Renal cortical epithelial cell (primary cell): ENCODE measurements at places on chromosomes 1 and 21. TPM values are rescaled to one million over a fixed set of nuclear protein-coding genes. Genes with fewer than 3 reads are reported as not detected.

- DNase-seq, result no peak
Measured at GRCh38 chr1:239833723-239834122, 258.0 kb upstream of the FMN2 start.

- DNase-seq, result no peak
Measured at GRCh38 chr1:7771823-7772299, 765 bp downstream of the VAMP3 start.

- no peak for DNase-seq
Measured at GRCh38 chr1:22641906-22642636, 1.4 kb upstream of the C1QC start.

DNA sequence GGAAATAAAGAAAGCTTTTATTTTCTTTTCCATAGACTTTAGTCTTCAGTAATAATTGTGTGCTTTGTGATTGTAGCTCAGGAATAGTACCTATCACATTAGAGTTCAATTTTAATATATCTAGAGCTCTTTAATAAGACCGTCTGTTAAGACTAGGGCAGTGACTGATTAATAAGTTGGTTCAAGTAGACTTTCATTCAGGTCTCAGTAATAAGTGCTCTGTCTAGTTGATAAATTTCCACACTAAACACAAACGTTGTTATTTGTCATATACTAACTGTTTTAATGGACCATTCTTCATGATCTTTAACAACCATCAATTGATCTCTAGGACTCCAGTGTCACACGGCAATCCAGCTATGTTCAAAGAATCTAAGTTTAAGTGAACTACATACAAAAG lies 474.5 kb upstream of the ADGRL2 start:
- DNase-seq, result no peak

DNA sequence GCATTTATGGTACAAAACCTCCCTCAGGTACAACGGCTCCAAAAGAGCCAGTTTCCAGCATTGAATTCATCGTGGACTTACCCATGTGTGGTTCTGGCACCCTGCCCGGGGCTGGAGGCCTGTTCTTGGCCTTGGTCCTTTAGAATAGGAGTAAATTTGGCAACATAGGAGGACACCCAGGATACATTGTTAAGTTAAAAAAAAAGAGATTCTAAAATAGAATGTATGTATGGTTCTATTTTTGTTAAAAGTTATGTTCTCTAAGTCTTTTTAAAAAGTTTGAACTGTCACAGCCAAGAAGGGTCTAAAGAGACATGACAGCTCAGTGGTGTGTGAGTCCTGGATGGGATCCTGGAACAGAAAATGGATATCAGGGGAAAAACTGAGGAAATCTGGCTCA lies 25.9 kb downstream of the EPHX1 start:
- DNase-seq, result no peak

- DNase-seq, result no peak
Measured at GRCh38 chr1:2170211-2170610, 24.4 kb downstream of the FAAP20 start.

DNA sequence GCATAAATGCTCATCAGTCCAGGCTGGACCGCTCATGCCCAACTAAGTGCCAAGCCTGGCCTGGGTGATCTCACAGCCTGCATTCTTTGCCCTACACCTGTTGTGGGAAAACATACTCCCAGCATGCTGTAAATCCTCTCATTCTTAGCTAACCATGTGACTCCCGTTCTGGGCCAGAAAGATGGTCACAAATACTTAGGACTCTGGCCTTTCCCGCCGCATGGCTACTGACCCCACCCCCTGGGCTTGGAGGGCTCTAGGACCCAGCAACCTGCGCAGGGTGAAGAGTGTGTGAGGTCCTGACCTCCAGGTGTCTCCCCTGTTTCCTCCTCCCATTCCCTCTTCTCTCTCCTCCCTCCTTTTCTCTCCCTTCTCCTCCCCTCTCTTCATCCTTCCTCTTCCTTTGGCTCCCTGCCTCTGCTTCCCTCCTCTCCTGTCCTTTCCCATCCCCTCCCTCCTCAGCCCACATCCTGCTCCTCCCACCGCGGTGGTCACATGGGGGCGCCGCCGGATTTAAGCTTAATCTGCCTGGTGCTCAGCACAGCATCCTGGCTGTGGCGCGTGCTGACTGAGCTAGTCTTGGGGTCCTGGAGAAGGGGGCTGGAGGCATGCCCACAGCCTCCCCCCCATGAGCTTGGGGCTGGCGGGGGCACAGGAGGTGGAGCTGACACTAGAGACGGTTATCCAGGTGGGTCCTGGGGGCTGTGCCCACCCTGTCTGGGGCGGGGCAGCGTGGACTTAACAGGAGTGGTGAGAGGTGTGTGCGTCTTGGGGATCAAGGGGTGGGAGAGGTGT lies at the start of gene CROCC:
Gene CROCC, plus strand, starts transcription at position 541 of the 795 bp plus-strand sequence. Its CDS starts 88 bp downstream, at position 629.
- DNase-seq, result peak; percentile 59

DNA sequence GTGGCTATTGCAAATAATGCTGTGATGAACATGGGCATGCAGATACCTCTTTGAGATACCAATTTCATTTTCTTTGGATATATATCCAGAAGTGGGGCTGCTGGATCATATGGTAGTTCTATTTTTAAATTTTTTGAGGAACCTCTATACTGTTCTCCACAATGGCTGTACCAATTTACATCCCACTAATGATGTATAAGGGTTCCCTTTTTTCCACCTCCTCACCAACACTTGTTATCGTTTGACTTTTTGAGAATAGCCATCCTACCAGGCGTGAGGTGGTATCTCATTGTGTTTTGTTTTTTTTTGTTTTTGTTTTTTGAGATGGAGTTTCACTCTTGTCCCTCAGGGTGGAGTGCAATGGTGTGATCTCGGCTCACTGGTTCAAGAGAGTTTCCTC lies 6.6 kb upstream of the NUCKS1 start:
- DNase-seq, result no peak

DNA sequence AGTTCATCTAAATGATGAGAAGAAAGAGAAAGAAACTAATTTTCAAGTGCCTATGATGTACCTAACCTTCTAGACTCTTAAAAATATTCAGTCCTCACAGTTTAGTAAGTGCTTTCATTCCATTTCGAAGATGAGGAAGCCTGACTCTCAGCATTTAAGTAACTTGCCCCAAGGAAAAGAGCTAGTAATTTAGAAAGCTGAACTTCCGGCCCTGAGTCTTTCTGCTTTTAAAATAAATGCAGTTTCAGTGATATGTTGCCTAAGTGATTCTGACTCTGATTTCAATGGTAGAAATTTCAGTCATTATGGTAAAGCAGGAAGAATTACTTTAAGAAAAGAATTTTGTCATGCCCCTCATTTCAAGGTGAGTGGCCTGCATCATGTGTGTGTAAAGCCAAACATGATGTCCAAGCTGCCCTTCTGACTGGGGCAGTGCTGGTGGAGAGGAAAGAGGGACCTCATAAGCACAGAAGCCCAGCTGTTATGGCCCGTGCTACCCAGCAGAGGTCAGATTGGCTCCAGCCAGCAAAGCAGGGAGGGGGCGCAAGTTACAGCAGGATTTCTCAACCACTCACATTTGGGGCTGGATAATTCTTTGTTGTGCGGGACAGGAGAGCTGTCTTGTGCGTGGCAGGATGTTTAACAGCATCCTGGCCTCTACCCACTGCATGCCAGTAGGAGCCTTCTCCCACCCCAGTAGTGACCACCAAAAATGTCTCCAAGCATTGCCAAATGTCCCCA lies 10.7 kb downstream of the ATP1A4 start:
- no peak for DNase-seq

- DNase-seq, result peak; percentile 94
Measured at GRCh38 chr1:183163316-183163715, 22.7 kb upstream of the LAMC2 start.

GRCh38 chr1:69613414-69613813 lies 45.7 kb downstream of the LRRC7 start:
- no peak for DNase-seq

DNA sequence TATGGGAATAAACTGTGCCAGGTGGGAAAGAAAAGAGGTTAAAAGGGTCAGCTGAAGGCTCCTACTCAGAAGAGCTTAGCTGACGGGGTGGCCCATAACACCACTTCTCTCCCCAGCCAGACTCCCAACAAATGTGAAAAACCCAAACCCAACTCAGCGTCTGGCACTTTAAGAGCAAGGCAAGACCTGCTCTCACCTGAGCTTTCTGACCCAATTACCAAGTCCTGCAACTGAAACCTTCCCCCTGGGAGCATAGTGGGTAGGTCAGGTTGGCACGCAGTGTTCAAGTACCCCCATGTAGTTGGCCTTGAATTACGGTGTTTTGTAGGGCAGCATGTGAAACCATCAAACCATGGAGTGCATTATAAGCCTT lies 3.2 kb downstream of the IRF6 start:
- no peak for DNase-seq

DNA sequence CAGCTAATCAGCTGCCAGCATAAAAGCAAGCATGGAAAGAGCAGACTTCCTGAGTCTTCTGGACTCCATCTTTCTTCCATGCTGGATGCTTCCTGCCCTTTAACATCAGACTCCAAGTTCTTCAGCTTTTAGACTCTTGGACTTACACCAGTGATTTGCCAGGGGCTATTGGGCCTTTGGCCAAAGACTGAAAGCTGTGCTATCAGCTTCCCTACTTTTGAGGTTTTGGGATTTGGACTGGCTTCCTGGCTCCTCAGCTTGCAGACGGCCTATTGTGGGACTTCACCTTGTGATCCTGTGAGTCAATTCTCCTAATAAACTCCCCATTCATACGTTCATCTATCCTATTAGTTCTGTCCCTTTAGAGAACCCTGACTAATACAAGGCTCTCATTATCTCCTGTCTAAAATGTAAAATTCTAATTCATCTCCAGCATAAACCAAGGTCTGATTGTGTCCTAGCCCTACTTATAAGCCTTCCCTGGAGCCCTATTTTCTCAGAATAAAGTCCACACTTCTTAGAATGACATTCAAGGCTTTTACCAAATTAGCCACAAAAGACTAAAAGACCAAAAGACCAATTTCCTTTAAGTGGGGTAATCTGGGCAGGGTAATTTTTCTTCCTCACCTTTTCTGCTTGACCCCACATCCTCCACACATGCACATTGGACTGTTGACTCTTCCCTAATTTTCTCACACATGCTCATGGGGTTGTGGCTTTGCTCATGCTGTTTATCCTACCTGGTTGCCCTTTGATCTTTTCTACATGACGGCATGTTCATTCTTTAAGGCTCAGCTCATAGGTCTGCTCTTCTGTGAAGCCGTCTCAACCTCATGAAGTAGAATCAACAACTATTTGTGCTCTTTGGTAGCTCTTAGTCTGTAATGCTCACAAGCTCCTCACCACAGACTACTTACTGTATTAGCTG lies 18.1 kb upstream of the ENAH start:
- peak; percentile 50 for DNase-seq

GRCh38 chr1:223759273-223759672 lies 46.9 kb downstream of the CAPN2 start:
- DNase-seq, result no peak

GRCh38 chr1:86409416-86410021 lies 13.4 kb upstream of the ODF2L start:
- DNase-seq, result no peak

- no peak for DNase-seq
Measured at GRCh38 chr21:37562920-37563640, 196.5 kb downstream of the DYRK1A start.

DNA sequence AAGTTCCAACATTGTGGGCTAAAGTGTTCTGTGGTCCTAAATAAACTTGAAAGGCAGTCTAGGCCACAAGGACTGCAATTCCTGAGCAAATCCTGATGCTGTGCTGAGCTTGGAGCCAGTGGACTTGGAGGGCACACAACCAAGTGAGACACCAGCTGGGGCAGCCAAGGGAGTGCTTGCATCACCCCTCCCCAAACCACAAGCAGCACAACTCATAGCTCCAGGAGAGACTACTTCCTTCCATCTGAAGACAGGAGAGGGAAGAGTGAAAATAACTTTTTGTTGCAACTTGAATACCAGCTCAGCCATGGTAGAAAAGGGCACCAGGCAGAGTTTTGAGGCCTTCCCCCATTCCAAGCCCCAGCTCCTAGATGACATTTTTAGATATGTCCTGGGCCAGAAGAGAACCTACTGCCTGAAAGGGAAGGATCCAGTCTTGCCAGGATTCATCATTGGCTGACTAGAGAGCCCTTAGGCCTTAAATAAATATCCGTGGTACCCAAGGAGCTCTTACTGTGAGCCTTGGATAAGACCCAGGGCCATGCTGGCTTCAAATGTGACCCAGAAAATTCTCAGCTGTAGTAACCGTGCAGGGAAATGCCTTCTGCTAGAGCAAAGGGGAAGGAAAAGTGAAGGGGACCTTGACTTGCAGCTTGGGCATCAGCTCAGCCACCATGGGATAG lies 35.4 kb upstream of the LRRC8B start:
- peak; percentile 55 for DNase-seq

DNA sequence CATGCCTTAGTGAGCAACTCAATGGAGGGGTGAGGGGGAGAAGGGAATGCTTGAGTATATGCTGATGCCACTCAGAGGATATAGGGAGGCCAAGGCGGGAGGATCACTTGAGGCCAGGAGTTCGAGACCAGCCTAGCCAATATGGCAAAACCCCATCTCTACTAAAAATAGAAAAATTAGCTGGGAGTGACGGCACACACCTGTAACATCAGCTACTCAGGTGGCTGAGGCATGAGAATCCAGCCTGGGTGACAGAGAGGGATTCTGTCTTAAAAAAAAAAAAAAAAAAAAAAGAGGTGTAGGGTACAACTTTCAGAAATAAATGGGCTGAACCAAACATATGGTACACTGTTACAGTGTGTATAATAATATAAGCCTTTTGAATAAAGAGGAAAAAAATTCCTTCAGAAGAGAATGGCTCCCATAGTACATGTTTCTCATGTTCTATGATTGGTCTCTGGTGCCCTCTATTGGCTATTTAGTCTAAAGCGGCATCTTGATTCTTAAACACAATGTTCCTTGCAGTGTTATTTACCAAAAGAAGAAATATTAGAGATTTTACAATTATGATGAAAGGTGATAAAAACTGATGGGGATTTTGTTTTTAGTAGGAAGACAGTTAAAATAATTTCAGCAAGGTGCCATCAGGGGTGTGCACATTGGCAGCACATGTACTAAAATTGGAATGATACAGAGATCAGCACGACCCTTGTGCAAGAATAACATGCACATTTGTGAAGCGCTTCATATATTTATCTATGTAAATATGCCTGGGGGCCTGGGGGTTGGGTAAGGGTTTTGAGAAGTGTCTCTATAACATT lies 109.8 kb downstream of the PATJ start:
- peak; percentile 72 for DNase-seq

DNA sequence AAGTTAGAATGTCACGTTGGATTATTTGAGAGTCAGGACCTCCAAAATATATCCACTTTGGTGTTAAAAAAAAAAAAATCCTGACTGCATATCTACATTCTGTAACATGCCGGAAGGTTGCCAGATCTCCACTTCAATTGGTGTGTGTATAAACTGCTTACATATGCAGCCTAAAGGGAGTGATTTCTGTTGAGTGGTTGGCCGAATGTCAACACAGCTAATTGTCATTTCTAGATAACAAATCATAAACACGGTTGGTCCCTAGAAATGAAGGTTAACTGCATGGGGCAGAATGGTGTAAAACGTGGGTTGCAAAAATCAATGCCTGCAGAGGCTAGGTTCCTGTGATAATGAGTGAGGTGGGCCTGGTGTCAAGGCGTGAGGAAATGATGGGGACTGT lies 15.0 kb upstream of the ROR1 start:
- no peak for DNase-seq

GRCh38 chr1:99811747-99812146 lies 38.4 kb upstream of the AGL start:
- no peak for DNase-seq

GRCh38 chr1:21449906-21450305 lies 10.0 kb downstream of the NBPF3 start:
- peak; percentile 35 for DNase-seq

Gene MYBPH
- not detected in 2 replicates for total RNA-seq

Gene HSPB7
- total RNA-seq, result 0.35 TPM in 2 replicates

Gene TNNT2
- 0.25 and 0.69 TPM in 2 replicates for total RNA-seq

Gene MAB21L3
- 6.9 and 11.1 TPM in 2 replicates for total RNA-seq

Gene LCE1C
- not detected in 2 replicates for total RNA-seq

Gene ZDHHC18
- total RNA-seq, result 8.9 and 10.3 TPM in 2 replicates

Gene USH2A
- 0.05 TPM in 1 of 2 replicates, not detected in the other for total RNA-seq
